CD4-positive, CD25-positive, alpha-beta regulatory T cell (primary cell): ENCODE measurements at places on chromosomes 4 and X. TPM values are rescaled to one million over a fixed set of nuclear protein-coding genes. Genes with fewer than 3 reads are reported as not detected.

- no peak overlapping the region for H3K27ac ChIP-seq
- H3K4me1 ChIP-seq = no peaks in the 10 kb centered on the region
- H3K36me3 ChIP-seq = no peaks in the 10 kb centered on the region
- H3K4me3 ChIP-seq = no peak overlapping the region
Observed at GRCh38 chr4:90597927-90598326, 470.7 kb downstream of the CCSER1 start.

GRCh38 chrX:72478853-72479252 is 93.8 kb downstream of the HDAC8 start:
- no peak overlapping the region for H3K4me3 ChIP-seq
- H3K27ac ChIP-seq = no peak overlapping the region
- peaks cover 8% of the 10 kb centered on the region for H3K36me3 ChIP-seq
- no peaks in the 10 kb centered on the region for H3K27me3 ChIP-seq
- DNase-seq = no peak
- no peaks in the 10 kb centered on the region for H3K4me1 ChIP-seq

P2RY10 gene
- 134 TPM for total RNA-seq

- H3K36me3 ChIP-seq = no peaks in the 10 kb centered on the region
- no peak for DNase-seq
- H3K4me3 ChIP-seq = no peak overlapping the region
- no peak overlapping the region for H3K27ac ChIP-seq
- no peaks in the 10 kb centered on the region for H3K4me1 ChIP-seq
- H3K27me3 ChIP-seq = no peaks in the 10 kb centered on the region
Observed at GRCh38 chr4:25727711-25728493, 72.3 kb downstream of the SLC34A2 start.

GRCh38 chr4:158282252-158282651 is 72.0 kb downstream of the TMEM144 start:
- H3K27ac ChIP-seq = no peak overlapping the region
- H3K36me3 ChIP-seq = no peaks in the 10 kb centered on the region
- DNase-seq = no peak
- no peaks in the 10 kb centered on the region for H3K4me1 ChIP-seq
- H3K27me3 ChIP-seq = no peaks in the 10 kb centered on the region
- no peak overlapping the region for H3K4me3 ChIP-seq

DNA sequence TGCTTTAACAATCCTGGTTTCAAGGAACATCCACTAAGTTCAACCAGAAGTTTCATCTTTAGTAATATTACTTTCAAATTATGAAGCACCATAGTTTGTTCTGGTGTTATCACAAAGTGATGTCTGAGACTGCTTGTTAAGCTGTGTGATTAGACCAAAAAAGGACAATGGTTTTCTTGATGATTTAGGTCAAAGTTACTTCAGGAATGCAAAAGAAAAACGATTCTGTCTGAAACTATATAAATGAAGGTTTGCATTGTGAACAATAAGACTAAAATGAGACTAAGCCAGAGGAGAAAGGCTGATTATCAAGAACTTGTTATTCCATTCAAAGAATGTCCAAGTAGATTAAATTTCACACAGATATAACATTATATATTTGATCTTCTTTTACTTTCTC is 122.4 kb upstream of the ETNPPL start:
- H3K4me3 ChIP-seq = no peak overlapping the region
- no peak for DNase-seq
- H3K27me3 ChIP-seq = no peaks in the 10 kb centered on the region
- no peak overlapping the region for H3K27ac ChIP-seq
- no peaks in the 10 kb centered on the region for H3K36me3 ChIP-seq
- H3K4me1 ChIP-seq = no peaks in the 10 kb centered on the region

- no peaks in the 10 kb centered on the region for H3K36me3 ChIP-seq
- H3K27me3 ChIP-seq = no peaks in the 10 kb centered on the region
- DNase-seq = no peak
- no peak overlapping the region for H3K4me3 ChIP-seq
- H3K4me1 ChIP-seq = no peaks in the 10 kb centered on the region
Observed at GRCh38 chrX:13828392-13828791, 11.5 kb upstream of the GPM6B start.

CSAG3 gene
- total RNA-seq = not detected

DNA sequence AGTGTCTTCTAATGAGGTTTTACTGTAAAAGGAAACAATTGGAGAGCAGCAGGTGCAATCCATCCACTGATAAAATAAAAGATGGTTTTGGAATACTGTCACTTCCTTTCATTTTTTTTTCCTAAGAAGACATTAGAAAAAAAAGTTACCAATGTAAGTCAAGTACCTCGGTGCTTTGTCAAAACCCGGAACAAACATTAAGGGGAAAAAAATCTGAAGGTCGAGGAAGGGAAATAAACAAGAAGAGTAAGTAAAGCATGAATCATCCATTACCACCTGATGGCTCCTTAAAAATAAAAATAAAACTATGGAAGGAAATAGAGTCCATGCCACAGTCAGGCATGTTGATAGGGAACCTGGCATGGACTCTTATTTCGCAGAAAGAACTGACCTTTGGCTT is 15.3 kb upstream of the XPNPEP2 start:
- no peak overlapping the region for H3K27ac ChIP-seq
- H3K36me3 ChIP-seq = no peaks in the 10 kb centered on the region
- H3K4me1 ChIP-seq = no peaks in the 10 kb centered on the region
- H3K4me3 ChIP-seq = no peak overlapping the region
- no peaks in the 10 kb centered on the region for H3K27me3 ChIP-seq

DNA sequence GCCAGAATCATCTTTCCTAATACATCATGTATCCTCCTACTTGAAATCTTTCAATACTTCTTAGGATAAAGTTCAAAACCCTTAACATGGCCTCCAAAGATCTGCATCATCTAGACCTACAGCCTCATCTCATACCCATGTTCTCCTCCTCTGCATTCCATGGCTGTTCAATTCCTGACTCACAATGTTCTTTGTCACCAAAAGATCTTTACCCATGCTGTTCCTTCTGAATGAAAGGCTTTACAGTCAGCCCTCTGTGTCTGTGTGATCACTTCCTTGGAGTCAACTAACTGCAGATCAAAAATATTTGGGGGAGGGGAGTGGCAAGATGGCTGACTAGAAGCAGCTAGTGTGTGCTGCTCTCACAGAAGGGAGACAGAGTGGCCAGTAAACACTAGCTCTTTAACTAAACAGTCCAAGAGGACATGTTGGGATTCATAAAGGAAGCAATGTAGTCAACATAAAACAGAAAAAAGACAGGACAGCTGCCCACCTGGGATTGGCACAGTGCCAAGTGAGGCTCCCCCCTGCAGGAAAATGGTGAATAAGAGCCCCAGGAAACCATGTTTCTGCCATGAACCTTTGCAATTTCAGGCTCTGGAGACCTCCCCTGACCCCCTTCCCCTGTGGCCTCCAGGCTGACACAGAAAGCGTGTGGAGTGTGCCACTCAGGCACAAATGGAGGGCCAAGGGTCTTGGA is 31.9 kb downstream of the CBR4 start:
- no peak overlapping the region for H3K4me3 ChIP-seq
- no peak overlapping the region for H3K27ac ChIP-seq
- peaks cover 35% of the 10 kb centered on the region for H3K36me3 ChIP-seq

FANCB gene
- 2.8 TPM for total RNA-seq

DNA sequence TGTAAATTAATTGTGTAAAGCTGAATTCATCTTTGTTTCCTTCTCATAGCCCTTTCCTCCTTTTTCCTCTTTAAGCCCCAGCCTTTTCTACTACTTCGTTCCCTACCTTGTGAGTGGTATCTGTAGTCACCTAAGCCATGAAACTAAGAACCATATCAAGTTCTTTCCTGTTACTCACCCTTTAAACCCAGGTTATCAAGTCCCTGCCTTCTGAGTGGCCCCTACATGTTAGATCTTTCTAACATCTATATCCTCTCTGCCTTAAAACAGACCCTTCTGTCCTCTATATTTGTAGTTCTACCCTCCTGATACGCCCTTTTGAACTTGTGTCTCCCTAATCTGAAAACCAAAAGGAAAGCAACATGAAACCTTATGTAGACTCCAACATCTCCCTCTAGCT is 7.2 kb downstream of the AP1AR start:
- H3K4me1 ChIP-seq = no peaks in the 10 kb centered on the region
- H3K27me3 ChIP-seq = no peaks in the 10 kb centered on the region
- H3K4me3 ChIP-seq = no peak overlapping the region
- no peaks in the 10 kb centered on the region for H3K36me3 ChIP-seq
- no peak overlapping the region for H3K27ac ChIP-seq
- DNase-seq = no peak

DNA sequence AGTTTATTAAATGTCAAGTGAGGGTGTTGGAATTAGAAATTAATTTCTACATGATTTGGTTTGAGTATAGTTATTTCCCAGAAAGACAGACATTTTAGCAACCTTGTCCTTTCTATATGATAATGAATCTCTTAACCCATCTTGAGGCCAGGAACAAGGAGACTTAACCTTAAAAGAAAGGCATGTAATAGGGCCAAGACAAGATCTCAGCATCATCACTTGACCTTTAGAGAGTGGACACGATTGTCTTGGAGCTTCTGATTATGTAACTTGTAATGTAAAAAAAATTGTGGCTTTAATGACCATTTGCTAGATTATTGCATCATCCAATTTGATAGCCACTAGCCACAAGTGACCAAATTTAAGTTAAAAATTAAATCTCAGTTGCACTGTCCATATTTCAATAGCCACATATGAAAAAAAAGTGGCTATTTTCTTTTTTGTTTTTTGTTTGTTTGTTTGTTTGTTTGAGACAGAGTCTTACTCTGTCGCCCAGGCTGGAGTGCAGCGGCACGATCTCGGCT is 13.5 kb upstream of the FOXO4 start:
- no peak for DNase-seq
- H3K4me3 ChIP-seq = no peak overlapping the region
- peaks cover 3% of the 10 kb centered on the region for H3K4me1 ChIP-seq
- no peaks in the 10 kb centered on the region for H3K36me3 ChIP-seq
- H3K27ac ChIP-seq = no peak overlapping the region

GRCh38 chr4:62797221-62797620 is 1597.1 kb downstream of the ADGRL3 start:
- no peaks in the 10 kb centered on the region for H3K27me3 ChIP-seq
- no peaks in the 10 kb centered on the region for H3K4me1 ChIP-seq
- H3K4me3 ChIP-seq = no peak overlapping the region
- H3K27ac ChIP-seq = no peak overlapping the region
- no peaks in the 10 kb centered on the region for H3K36me3 ChIP-seq

- no peak for DNase-seq
- no peaks in the 10 kb centered on the region for H3K36me3 ChIP-seq
- no peak overlapping the region for H3K27ac ChIP-seq
- H3K4me3 ChIP-seq = no peak overlapping the region
- no peaks in the 10 kb centered on the region for H3K4me1 ChIP-seq
Observed at GRCh38 chr4:126838941-126839679, 793.6 kb upstream of the INTU start.

FAM241A gene
- total RNA-seq = 3.9 TPM

HELT gene
- total RNA-seq = not detected

GRCh38 chr4:69957209-69957608 is 8.3 kb downstream of the CSN2 start:
- DNase-seq = no peak
- no peaks in the 10 kb centered on the region for H3K27me3 ChIP-seq
- no peaks in the 10 kb centered on the region for H3K4me1 ChIP-seq
- no peak overlapping the region for H3K27ac ChIP-seq

NHS gene
- 0.05 TPM for total RNA-seq

GRCh38 chrX:114472788-114473187 is 111.1 kb upstream of the HTR2C start:
- no peak for DNase-seq
- no peaks in the 10 kb centered on the region for H3K4me1 ChIP-seq
- no peaks in the 10 kb centered on the region for H3K36me3 ChIP-seq
- no peaks in the 10 kb centered on the region for H3K27me3 ChIP-seq

EXOC1L gene
- total RNA-seq = not detected

SLC10A4 gene
- total RNA-seq = not detected

GRCh38 chr4:81307991-81308390 is 93.0 kb upstream of the PRKG2 start:
- no peaks in the 10 kb centered on the region for H3K27me3 ChIP-seq
- no peak overlapping the region for H3K4me3 ChIP-seq
- H3K36me3 ChIP-seq = no peaks in the 10 kb centered on the region

- H3K27ac ChIP-seq = no peak overlapping the region
- DNase-seq = no peak
- H3K4me3 ChIP-seq = no peak overlapping the region
- H3K36me3 ChIP-seq = no peaks in the 10 kb centered on the region
Observed at GRCh38 chr4:108361446-108361820, 192.7 kb upstream of the LEF1 start.

- no peaks in the 10 kb centered on the region for H3K36me3 ChIP-seq
- peak; percentile 9 for DNase-seq
- H3K27me3 ChIP-seq = no peaks in the 10 kb centered on the region
- no peak overlapping the region for H3K27ac ChIP-seq
- no peaks in the 10 kb centered on the region for H3K4me1 ChIP-seq
- H3K4me3 ChIP-seq = no peak overlapping the region
Observed at GRCh38 chrX:21382715-21383114, 8.5 kb downstream of the CNKSR2 start.

RAB9B gene
- total RNA-seq = 0.22 TPM

ACE2 gene
- total RNA-seq = not detected

DNA sequence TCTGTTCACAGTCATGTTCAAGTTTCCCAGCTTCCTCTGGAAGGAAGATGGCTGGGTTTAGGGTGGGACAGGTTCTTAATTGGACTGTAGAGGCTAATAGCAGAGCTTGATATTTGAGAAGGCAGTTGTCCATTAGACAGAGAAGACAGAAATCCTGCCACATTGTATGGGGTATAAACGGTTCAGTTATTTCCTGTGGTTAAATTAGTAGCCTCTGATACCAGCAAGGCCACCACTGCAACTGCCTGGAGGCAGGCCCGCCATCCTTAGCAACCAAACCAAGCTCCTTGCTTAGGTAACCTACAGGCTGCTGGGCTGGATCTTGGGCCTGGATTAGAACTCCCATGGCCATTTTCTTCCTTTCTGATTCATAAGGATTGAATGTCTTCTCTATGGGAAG is 1367.0 kb downstream of the PCDH7 start:
- no peaks in the 10 kb centered on the region for H3K36me3 ChIP-seq
- H3K4me1 ChIP-seq = no peaks in the 10 kb centered on the region
- no peaks in the 10 kb centered on the region for H3K27me3 ChIP-seq
- no peak for DNase-seq
- no peak overlapping the region for H3K4me3 ChIP-seq

DNA sequence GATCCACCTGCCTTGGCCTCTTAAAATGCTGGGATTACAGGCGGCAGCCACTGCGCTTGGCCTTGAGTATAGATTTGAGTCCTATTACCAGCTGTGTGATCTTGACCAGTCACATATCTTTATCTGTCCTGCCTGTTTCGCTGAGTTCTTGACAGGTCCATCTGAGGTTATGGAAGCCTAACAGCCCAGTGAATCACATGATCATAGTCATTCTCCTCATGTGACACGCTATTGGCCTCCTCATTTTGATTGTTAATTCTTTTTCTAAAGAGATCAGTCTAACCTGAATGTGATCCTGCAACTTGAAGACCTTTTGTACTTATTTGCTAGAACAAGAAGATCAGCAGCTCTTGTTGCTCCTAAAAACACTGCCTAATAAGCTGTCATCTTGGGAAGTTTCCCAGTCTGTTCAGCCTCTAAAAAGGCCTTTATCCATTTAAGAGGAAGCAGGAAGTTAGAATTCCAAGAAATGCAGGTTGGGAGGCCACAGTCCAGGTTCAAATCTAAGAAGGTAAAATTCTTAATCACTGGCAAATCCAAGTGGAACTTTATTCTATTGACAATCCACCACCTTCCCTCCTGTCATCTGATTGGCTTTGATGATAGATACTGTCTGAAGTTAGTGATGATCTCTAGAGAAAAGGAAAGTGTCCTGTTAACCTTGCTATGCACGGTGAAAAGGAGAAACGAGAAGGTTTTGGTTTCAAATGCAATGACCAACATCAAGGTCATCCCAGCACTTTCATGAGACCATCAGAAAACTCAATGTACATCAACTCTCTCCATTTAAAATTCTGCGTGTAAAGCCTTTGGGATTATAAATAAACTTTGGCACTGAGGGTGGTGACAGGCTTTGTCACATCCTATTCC is 86.9 kb downstream of the CHRNA9 start:
- no peaks in the 10 kb centered on the region for H3K4me1 ChIP-seq
- peaks cover 2% of the 10 kb centered on the region for H3K27me3 ChIP-seq
